ENCODE measurements at places on chromosomes 1 and 21.

- DNase-seq, result no peak
Measured at GRCh38 chr1:45103534-45103933, 91.5 kb downstream of the UROD start.

DNA sequence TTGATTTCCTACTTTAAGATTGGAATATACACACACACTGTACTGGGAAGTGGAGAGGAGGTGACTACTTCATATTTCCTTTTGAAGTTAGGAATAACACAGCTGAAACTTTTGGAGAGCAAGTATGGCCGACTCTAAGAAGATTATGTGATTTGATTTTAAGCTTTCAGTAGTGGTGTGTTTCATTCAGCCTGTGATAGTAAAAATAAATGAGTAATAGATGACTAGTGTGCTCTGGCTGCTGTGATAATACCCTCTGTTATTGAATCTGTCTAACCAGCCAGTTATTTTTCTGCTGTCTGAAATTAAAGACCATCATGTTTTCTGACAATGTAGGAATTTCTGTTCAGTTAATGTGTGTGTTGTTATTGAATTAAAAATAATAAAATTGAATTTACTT lies 48.3 kb downstream of the CTTNBP2NL start:
- DNase-seq, result no peak

GRCh38 chr1:7541629-7542028 lies 229.5 kb upstream of the VAMP3 start:
- no peak for DNase-seq

DNA sequence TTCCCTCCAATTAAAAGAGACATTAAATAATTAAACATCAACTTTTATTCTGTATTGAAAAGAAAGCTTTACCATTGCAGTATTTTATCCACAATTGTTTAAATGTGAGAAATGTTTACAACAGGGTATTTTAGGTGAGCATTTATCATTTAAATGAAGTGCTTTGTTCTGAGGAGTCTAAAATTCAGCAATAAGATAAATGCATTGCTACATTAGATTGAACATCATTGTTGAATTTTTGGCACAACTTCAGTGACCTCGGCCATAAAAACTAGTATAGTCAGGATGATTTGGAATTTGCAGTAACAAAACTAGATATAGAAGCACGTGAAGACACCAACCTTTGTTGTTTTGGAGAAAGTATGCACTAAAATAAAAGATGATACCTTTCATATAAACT lies 692.9 kb downstream of the USP25 start:
- DNase-seq, result no peak

GRCh38 chr1:205328476-205328875 lies 6.9 kb upstream of the NUAK2 start:
- DNase-seq, result no peak

- no peak for DNase-seq
Measured at GRCh38 chr21:24123785-24124184, 1483.5 kb downstream of the MRPL39 start.

- no peak for DNase-seq
Measured at GRCh38 chr1:156945881-156946661, 25.6 kb downstream of the LRRC71 start.
